Epithelial cell of prostate (primary cell): ENCODE measurements at places on chromosomes 1 and 21.

DNA sequence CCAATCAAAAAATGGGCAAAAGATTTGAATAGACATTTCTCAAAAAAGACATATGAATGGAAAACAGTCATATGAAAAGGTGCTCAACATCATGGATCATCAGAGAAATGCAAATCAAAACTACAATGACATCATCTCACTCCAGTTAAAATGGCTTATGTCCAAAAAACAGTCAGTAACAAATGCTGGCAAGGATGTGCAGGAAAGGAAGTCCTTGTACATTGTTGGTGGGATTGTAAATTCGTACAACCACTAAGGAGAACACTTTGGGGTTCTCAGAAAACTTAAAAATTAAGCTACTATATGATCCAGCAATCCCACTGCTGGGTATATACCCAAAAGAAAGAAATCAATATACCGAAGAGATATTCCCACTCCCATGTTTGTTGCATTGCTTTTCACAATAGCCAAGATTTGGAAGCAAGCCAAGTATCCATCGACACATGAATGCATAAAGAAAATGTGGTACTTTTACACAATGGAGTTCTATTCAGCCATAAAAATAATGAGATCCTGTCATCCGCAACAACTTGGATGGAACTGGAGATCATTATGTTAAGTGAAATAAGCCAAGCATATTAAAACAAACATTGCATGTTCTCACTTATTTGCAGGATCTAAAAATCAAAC is 17.9 kb downstream of the GBP5 start:
- no peak for DNase-seq

DNA sequence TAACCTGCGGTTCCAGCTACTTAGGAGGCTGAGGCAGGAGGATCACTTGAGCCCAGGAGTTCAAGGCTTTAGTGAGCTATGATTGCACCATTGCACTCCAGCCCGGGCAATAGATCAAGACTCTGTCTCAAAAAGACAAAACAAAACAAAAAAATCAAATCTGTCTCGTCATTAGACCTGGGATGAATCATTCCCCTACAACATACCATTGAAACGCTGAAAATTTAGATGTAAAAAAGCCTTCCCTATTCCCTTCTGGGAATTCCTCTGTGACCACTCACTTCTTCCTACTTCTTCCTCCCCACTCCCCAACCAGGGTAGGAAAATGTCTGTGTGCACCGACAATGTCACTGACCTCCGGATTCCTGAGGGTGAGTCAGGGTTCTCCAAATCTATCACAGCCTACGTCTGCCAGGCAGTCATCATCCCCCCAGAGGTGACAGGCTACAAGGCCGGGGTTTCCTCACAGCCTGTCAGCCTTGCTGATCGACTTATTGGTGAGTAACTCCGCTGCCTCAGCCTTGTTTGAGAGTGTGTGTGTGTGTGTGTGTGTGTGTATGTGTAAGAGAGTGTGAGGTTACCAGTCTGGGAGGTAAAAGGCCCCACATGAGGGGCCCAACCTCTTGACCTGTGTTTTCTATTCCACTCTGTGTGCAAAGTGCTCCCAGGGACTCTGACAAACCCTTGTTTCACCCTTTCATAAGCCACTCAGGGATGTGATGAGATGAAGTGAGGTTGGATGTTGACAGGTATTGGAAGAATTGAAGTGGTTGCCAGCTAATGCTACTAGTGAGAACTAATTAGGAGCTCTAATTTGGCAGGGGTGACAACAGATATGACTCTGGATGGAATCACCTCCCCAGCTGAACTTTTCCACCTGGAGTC is 16.3 kb upstream of the SARS1 start:
- DNase-seq, result peak; percentile 98

GRCh38 chr1:236091933-236092318 is 27.0 kb upstream of the NID1 start:
- no peak for DNase-seq

GRCh38 chr1:59597420-59598119 is 217.2 kb upstream of the HOOK1 start:
- no peak for DNase-seq

DNA sequence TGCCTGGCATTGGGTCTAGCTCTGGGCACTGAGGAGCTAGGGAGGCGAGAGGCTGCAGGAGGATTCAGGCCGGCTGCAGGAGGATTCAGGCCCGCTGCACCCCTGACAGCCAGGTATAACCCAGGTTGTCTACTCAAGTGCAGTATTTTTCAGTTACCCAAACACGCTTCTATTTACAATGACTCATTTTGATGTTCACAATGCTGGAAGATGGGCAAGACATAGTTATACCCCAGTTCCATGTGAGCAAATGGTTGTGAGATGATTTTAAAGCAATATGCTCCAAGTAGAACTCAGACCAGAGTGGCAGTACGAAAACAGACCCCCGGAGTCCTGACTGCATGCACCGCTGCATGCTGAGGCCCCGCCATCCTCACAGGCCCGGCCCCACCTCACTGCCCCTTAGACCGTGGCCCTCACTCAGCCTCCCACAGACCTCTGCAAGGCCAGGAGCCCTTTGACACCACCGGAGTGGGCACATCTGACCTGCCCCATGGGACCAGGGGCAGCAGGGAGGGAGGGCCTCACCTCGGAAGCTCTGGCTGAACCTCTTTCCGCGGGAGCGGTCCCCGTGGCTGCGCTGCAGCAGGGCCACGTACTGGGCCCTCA is 553 bp downstream of the LEFTY1 start:
- DNase-seq, result no peak

GRCh38 chr1:90671741-90672140 is 45.4 kb downstream of the BARHL2 start:
- no peak for DNase-seq

DNA sequence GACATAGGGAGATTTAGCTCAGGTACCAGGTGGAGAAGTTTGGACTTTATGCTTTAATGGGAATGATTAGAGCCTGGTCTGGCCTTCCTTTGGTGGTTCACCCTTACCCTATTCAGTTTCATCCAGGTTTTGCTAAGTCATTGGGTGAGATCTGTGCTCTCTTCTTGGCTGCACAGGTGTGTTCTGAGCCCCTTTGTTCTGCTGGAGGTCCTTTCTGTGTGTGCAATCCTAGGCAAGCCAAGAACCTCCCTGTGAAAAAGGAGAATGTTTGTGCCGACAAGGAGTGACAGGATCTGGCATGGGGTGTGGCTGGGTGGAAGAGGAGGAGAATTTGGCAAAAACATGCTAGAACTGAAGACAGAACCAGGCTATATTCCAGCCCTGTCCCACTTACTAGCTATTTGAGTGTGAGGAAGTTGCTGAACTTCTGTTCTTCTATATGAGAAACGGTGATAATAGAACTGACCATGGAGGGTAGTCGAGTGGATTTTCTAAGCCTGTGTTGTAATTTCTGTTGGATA is 4.6 kb downstream of the GSTM5 start:
- no peak for DNase-seq

DNA sequence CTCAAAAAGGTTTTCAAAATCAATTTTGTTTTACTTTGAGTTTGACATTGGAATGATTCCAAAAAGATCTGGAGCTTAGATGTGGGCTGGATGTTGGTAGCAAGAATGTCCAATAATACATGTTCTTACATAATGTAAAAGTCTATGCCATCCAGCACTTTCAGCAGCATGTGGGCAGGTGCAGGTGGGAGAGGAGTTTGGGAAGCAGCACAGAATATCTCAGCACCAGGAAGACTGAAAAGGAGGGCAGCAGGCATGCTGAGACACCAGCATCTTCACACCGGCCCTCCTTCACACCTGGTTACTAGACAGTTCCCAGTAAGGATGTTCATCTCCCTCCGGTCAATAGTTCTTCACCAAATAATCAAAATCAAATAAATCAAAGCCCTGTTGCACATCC is 166.6 kb downstream of the ZBTB18 start:
- no peak for DNase-seq

DNA sequence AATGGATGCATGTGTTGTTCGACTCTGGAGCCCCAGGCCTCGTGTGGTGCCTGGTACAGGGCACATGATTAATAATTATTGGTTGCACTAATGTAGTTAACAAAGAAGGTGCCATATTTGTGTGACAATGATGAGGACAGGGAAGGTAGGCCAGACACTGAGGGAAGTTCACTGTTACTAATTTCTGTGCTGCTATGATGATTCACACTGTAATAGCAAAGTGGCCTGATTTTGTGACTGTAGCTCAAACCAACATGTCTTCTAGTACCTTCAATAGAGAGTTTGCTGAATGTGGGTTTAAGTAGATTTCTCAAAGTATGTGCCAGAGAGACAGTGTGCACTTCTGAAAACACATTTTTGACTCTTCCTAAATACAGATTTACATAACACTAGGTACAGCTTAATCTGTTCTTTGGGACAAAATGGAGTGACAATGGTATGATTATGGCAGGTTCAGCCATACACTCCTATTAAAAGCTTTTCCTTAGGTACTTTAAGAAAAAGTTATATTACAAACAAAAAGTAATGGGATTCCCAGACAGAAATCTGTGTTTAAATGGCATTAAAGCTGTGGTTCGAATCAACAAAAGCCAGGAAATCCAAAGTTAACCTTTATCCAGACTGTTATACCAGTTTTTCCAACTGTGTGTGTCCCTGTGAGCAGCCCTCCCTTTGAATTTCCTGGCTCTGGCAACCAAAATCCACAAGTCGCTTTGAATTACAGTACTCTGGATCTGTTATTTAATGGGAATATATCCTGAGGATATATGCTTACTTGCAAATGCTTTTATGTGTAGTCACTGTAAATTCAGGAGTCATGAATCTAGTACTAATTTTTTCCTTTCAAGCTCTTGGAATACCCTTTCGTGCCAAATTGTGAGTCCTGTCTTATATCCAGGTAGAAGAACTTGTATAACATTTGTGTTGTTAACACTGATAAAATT is 277.1 kb upstream of the SGIP1 start:
- no peak for DNase-seq

DNA sequence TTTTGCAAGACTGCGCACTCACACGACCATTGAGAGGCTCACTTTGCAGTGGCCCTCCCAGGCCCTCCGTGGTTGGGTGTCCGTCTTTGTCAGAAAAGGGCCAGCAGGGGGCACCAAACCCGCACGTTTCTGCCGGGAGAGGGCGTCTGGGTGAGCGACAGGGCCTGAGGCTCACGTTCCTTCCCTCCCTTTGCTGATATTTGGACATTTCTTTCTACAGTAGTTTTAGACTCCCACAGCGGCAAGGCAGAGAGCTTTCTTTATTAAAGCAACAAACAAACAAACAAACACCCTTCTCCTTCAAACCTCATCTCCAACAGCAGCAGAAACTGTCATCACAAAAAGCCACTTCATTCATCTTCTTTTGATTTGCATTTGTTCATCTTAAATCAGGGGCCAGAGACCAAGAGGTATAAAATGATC is 79.2 kb upstream of the WDR26 start:
- no peak for DNase-seq

DNA sequence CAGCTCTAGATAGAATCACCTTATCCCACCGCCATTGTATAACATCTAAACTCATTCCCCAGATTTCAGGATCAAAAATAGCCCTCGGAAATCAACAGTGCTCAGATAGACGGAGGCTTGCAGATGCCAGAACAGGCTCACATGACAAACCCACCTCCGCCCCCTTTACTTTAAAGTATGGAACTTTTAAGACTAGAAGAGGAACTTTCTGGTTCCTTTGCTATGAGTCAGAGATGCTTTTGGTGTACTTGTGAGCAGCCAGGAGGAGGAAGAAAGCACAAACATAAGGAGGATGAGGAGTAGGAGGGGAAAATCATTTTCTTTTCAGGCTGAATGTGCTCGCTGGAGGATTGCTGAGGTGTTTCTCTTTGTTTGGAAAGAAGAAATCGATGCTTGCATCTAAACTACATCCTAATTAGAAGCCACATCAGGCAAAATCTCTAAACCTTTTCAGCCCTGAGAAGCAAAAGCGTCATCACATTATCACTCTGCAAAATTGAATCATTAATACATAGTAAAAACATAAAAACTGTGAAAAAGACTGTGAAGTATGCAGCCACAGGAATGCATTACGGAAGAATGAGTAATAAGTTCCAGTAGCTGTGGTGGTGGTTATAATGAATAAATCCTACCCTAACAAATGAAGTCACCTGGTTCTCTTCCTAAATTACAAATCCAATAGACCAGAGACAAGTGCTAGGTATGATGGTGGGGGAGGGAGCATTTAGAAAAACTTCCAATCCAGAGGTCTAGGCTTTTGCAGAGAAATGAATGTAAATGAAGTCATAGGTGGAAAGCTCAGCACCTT is 251.3 kb downstream of the KCNH1 start:
- DNase-seq, result peak; percentile 37

DNA sequence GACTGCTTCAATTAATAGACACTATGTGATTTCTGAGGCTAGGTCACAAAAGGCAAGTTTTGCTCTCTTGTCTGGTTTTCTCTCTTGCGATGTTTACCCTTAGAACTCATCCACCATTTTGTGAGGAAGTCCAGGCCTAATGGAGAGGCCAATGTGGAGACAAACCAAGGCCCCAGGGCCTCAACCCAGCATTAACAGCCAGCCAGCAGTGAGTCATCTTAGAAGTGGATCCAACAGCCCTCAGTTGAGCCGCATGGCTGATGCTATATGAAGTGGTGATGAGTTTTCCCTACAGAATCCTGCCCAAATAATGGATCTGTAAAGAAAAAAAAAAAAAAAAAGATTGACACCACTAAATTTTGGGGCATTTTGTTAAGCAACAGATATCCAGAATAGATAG is 95.1 kb downstream of the DNTTIP2 start:
- no peak for DNase-seq

GRCh38 chr1:244653439-244654107 is 647 bp downstream of the DESI2 start:
- no peak for DNase-seq

- no peak for DNase-seq
These were observed 1.7 kb downstream of the SLX9 start for GRCh38 chr21:44941567-44941966.

DNA sequence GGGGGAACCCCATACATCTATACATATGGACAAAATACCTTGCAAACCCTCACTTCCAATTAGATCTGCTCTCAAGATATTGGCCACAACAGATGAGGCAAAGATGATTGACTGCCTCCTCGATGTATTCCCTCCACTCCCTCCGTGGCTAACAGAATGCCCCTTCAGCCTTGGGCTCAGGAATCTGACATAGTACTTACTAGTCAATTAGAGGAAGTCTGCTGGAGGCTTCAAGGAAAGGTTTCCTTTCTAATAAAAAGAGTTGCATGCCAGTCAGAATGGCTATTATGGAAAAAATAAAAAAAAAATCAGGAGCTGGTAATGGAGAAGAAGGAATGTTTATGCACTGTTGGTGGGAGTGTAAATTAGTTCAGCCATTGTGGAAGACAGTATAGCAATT is 90.4 kb upstream of the VAV3 start:
- DNase-seq, result no peak
